ENCODE measurements at places on chromosomes 16 and 17. TPM values are rescaled to one million over a fixed set of nuclear protein-coding genes. Genes with fewer than 3 reads are reported as not detected.

GRCh38 chr16:68357923-68358322 is 47.1 kb downstream of the PRMT7 start:
- H3K4me1 ChIP-seq: peaks cover 33% of the 10 kb centered on the region
- no peaks in the 10 kb centered on the region for H3K27me3 ChIP-seq
- DNase-seq: no peak
- no peak overlapping the region for H3K27ac ChIP-seq

GRCh38 chr17:1509290-1509881 is 7.0 kb downstream of the INPP5K start:
- peaks cover 5% of the 10 kb centered on the region for H3K4me1 ChIP-seq
- no peaks in the 10 kb centered on the region for H3K36me3 ChIP-seq
- H3K27me3 ChIP-seq: no peaks in the 10 kb centered on the region
- H3K4me3 ChIP-seq: no peak overlapping the region
- H3K27ac ChIP-seq: no peak overlapping the region

DNA sequence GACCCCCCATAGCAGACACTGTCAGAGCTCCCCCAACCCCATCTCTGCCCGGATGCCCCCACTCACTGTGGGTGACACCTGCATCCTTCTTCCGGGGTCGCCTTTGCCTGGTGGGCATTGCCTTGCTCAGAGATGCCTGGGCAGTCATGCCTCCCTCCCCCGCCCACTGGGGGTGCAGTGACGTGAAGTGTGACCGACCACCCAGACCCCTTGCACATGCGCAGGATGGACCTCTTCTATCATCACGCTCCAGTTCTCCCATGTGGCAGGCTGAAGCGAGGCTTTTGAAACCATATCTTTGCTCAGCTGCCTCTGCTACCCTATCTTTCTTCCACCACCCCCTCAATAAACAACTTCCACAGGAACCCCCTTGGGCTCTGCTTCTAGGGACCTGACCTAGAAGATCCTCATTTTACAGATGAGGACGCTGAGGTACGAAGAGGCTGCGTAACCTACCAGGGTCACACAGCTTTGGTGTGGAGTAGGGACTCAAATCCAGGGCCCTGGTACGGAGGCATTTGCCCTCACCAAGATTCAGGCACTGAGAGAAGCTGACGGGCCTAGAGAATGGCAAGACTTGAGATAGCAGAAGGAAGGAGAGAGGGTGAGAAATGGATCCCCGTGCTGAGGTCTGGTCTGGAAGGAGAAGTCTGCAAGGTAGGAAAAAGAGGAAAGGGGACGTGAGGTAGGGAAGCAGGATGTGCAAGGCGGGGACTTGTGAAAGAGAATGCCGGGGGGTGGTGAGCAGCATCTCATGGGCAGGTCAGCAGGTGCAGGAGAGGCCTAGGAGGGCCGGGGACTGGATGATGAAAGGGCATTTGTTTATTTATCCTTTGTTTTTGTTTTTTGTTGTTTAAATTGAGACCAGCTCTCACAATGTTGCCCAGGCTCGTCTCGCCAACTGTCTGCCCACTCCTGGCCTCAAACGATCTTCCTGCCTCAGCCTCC is 14.4 kb downstream of the NLRC5 start:
- DNase-seq: no peak
- H3K36me3 ChIP-seq: peaks cover 10% of the 10 kb centered on the region
- no peaks in the 10 kb centered on the region for H3K27me3 ChIP-seq
- no peak overlapping the region for H3K4me3 ChIP-seq

DNA sequence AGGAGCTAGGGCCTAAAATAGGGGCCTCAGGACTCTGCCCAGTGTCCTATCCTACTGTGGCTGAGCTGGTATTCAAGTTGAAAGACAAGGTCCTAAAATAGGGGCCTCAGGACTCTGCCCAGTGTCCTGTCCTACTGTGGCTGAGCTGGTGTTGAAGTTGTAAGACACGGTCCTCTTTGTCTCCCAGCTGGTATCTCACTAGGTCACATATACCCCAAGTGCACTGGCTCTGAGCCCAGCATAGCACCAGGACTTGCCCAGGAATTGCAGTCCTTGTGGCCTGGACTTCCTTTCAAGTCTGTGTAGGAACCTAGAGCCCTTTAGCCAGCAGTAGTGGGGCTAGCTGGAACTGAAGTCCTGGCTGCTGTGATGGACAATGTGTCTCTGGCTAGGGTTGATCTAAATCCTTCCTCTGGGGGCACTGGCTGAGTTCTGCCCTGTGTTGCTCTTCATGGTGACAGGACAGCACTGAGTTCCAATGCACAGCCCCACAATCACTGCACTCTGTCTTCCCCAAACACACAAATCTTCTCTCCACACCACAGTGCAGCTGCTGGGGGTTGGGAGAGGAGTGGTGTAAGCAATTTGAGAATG is 260.5 kb downstream of the HAPSTR1 start:
- no peak overlapping the region for H3K4me3 ChIP-seq
- H3K36me3 ChIP-seq: peaks cover 3% of the 10 kb centered on the region
- H3K27me3 ChIP-seq: no peaks in the 10 kb centered on the region
- H3K4me1 ChIP-seq: no peaks in the 10 kb centered on the region
- no peak overlapping the region for H3K27ac ChIP-seq

DNA sequence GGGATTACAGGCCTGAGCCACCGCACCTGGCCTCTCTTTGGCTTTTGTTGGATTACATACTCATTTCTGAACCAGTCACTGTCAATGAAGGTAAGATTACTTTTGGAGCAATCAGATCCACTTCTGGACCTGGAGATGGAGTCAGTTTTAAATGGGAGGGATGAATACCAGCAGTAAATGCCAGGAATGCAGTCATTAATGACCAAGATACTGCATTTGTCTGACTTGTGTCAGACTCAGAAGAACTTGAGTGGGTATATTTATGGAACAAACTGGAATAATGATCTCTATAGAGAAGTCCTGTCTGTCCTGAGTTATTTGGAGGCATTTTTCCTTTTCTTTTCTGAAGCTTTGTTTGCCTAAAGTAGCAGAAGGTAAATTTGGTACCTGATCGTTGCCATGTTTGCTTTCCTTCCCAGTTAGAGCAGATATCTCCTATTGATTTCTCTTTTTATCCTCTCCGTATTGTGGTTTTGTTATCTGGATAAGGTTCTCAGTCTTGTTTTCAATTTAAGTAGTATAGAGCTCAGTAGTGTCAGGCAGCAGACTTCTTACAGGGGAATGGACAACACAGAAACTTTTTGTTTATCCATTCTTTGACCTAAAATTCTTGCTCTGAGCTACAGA is 10.7 kb downstream of the NLK start:
- H3K27me3 ChIP-seq: no peaks in the 10 kb centered on the region
- no peak for DNase-seq
- no peaks in the 10 kb centered on the region for H3K36me3 ChIP-seq
- no peak overlapping the region for H3K4me3 ChIP-seq
- H3K4me1 ChIP-seq: peaks cover 57% of the 10 kb centered on the region

Gene PDILT
- total RNA-seq: not detected

DNA sequence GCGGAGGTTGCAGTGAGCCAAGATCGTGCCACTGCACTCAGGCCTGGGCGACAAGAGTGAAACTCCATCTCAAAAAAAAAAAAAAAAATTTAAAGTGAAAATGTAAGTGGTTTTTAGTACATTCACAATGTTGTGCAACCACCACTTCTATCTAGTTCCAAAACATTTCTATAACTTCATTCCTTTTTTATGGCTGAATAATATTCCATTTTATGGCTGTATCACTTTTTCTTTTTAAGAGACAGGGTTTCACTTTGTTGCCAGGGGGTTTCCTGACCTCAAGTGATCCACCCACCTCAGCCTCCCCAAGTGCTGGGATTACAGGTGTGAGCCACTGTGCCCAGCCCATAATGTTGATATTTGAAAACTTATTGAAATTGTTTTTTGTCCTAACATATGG is 11.7 kb upstream of the CMTM3 start:
- H3K27me3 ChIP-seq: no peaks in the 10 kb centered on the region
- H3K4me1 ChIP-seq: peaks cover 69% of the 10 kb centered on the region
- no peak overlapping the region for H3K4me3 ChIP-seq
- no peaks in the 10 kb centered on the region for H3K36me3 ChIP-seq
- no peak overlapping the region for H3K27ac ChIP-seq
- DNase-seq: no peak

Gene RAMP2
- not detected for total RNA-seq

GRCh38 chr17:81470270-81470943 is 42.2 kb downstream of the ACTG1 start:
- no peaks in the 10 kb centered on the region for H3K4me1 ChIP-seq
- no peak overlapping the region for H3K4me3 ChIP-seq
- H3K27ac ChIP-seq: no peak overlapping the region
- DNase-seq: no peak
- H3K36me3 ChIP-seq: no peaks in the 10 kb centered on the region

Gene MAP1LC3B
- total RNA-seq: 146 TPM

DNA sequence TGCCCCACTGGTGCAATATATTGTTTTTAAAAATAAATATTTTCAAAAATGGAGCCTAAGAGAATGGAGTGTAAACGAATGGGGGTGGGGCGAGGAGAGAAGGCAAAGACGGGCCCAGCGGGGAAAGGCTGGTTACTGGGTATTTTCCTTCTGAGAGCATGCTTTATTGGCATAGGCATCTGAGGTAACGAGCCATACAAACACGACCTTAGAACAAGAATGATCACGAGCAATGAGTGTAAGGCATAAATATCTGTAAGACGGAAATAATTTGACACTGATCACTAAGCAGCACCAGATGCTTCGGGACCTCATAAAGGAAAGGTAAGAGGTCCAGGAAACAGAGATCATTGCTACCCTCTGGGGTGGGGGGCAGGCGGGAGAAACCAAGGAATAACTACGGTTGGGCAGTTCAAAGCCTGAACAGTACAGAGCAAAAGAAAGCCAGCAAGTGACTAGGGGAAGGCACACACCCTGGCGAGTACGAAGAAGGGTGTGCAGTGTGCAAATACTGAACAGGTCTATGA is 959 bp downstream of the SSH2 start:
- peak; percentile 21 for DNase-seq
- peaks cover 38% of the 10 kb centered on the region for H3K4me1 ChIP-seq
- H3K36me3 ChIP-seq: peaks cover 5% of the 10 kb centered on the region
- H3K4me3 ChIP-seq: no peak overlapping the region
- no peaks in the 10 kb centered on the region for H3K27me3 ChIP-seq

Gene KRTAP9-7
- not detected for total RNA-seq

- DNase-seq: no peak
- no peaks in the 10 kb centered on the region for H3K27me3 ChIP-seq
- no peaks in the 10 kb centered on the region for H3K36me3 ChIP-seq
Measured at GRCh38 chr16:64356267-64356666, 765.6 kb downstream of the CDH11 start.

- peaks cover 32% of the 10 kb centered on the region for H3K36me3 ChIP-seq
- no peaks in the 10 kb centered on the region for H3K27me3 ChIP-seq
- DNase-seq: peak; percentile 92
Measured at GRCh38 chr16:30698816-30699614, at the start of gene SRCAP. TSS of gene SRCAP (plus strand) at chr16:30699171. CDS start at chr16:30700825, 1,654 bp downstream.

Gene OTOA
- total RNA-seq: 0.43 TPM

- peaks cover 87% of the 10 kb centered on the region for H3K4me1 ChIP-seq
- peak; percentile 50 for DNase-seq
- peaks cover 24% of the 10 kb centered on the region for H3K36me3 ChIP-seq
- H3K27me3 ChIP-seq: no peaks in the 10 kb centered on the region
- peak overlapping the region; percentile 68 for H3K27ac ChIP-seq
Measured at GRCh38 chr17:7579834-7580603, 581 bp downstream of the CD68 start.

DNA sequence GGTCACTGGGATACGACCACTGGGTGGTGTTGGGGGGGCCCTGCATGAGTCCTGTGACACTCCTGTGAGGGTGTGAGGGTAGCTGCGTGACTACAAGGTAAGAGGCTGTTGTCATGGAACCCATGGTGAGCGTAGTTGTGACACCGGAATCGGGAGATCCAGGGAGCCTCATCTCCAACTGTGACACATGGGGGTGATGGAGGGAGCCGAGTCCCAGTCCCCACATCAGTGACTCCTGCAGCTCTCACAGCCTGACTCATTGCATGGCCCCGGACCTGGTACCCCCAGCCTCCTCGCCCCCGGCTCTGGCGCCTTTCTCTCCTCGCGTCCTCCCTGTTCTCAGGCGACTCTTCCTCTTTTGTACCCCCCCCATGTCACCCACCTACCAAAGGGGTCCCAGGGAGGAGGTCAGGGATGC is 14.2 kb downstream of the CDH16 start:
- H3K4me1 ChIP-seq: peaks cover 11% of the 10 kb centered on the region
- no peaks in the 10 kb centered on the region for H3K27me3 ChIP-seq
- no peak overlapping the region for H3K4me3 ChIP-seq
- no peak overlapping the region for H3K27ac ChIP-seq
- DNase-seq: no peak

- peaks cover 1% of the 10 kb centered on the region for H3K36me3 ChIP-seq
- H3K27me3 ChIP-seq: no peaks in the 10 kb centered on the region
- no peak for DNase-seq
- no peak overlapping the region for H3K4me3 ChIP-seq
- no peak overlapping the region for H3K27ac ChIP-seq
- peaks cover 79% of the 10 kb centered on the region for H3K4me1 ChIP-seq
Measured at GRCh38 chr17:57484081-57484666, 227.9 kb downstream of the MSI2 start.

Gene RAB26
- 0.82 TPM for total RNA-seq

Gene TP53TG3C
- not detected for total RNA-seq

DNA sequence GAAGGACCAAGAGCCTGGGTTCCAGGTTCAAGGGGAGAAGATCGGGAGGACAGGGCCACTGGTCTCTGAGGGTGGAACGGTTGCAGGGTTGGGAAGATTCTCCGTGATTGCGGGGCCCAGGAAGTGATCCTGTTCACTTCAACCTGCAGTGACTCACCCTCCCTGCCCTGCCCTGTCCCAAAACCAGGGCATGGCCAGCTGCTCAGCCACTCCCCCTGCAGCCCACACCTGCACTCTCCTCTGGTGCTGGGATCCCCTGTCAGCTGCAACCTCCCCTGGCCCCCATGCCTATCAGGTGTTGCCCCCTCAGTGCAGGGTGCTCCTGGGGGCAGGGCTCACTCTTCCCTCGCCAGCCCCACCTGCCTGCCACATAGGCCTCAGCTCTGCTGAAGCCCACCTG is 1.1 kb downstream of the RUNDC3A start:
- peaks cover 6% of the 10 kb centered on the region for H3K4me1 ChIP-seq
- H3K27ac ChIP-seq: no peak overlapping the region
- no peaks in the 10 kb centered on the region for H3K36me3 ChIP-seq
- H3K27me3 ChIP-seq: peaks cover 32% of the 10 kb centered on the region
- H3K4me3 ChIP-seq: peak overlapping the region; percentile 59
- no peak for DNase-seq

- no peaks in the 10 kb centered on the region for H3K36me3 ChIP-seq
- H3K27ac ChIP-seq: peak overlapping the region; percentile 33
- H3K4me1 ChIP-seq: peaks cover 42% of the 10 kb centered on the region
- H3K27me3 ChIP-seq: no peaks in the 10 kb centered on the region
- peak overlapping the region; percentile 75 for H3K4me3 ChIP-seq
- no peak for DNase-seq
Measured at GRCh38 chr17:76138896-76139752, 1.9 kb downstream of the FOXJ1 start.

- H3K4me3 ChIP-seq: no peak overlapping the region
- H3K27me3 ChIP-seq: peaks cover 19% of the 10 kb centered on the region
- DNase-seq: no peak
- H3K27ac ChIP-seq: no peak overlapping the region
- no peaks in the 10 kb centered on the region for H3K36me3 ChIP-seq
Measured at GRCh38 chr16:55820615-55821014, 12.3 kb downstream of the CES1 start.
